ENCODE measurements at places on chromosomes 6 and 20. TPM values are rescaled to one million over a fixed set of nuclear protein-coding genes. Genes with fewer than 3 reads are reported as not detected.

RSPO3 gene
- total RNA-seq: not detected

LST1 gene
- 8.5 TPM for total RNA-seq

OGFR gene
- total RNA-seq: 17.3 TPM

FAM217A gene
- not detected for total RNA-seq

- no peak for DNase-seq
Measured at GRCh38 chr6:100426241-100426640, 38.5 kb downstream of the SIM1 start.

DNA sequence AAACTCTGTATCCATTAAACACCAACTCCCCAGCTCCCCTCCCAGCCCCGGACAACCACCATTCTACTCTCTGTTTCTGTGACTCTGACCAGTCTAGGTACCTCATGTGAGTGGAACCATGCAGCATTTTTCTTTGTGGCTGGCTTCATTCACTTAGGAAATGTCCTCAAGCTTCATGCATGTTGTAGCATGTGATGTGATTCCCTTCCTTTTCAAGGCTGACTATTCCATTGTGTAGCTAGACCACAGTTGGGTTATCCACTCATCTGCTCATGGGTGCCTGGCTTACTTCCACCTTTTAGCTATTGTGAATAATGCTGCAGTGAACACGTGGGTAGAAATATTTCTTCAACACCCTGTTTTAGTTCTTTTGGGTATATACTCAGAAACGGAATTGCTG, 8.8 kb upstream of the BPHL start:
- no peak for DNase-seq

DNA sequence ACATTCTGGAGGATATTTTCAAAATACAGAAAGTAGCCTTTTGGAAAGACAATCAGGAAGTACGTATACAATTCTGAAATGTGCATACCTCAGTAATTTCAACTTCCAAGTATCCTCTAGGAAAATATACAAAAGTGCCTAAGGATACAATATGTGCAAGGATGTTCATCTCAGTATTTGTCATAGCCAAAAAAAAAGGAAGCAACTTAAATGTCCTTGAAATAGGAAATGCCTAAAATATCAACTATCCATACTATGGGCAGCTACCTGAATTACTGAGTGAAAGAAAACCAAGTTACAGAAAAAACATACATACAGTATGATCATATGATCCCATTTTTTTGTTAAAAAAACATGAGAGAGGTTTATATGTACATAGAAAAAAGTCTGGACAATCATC, 1.5 kb downstream of the PPIL1 start:
- DNase-seq: no peak

DNA sequence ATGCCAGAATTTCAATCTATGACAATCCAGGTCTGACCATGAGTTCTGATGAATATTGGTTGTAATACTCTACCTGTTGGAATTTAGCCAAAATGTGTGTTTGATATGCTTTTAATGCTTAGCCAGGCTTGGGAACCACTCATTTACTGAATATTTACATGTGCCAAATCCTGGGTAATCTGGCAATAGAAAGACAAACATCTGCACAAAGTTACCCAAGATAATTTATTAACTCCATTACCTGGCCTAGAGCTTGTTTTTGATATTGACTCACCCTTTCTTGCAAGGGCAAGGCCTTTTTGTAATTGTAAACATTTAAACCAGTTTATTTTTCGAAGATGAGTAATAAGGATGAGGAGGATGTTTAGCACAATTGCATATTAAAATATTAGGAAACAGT, 13.5 kb upstream of the CD2AP start:
- DNase-seq: no peak

GRCh38 chr6:158559895-158560835, at the start of gene TMEM181:
TMEM181 (plus strand) TSS chr6:158560091; CDS start chr6:158560225, 134 bp downstream.
- peak; percentile 74 for DNase-seq

DNA sequence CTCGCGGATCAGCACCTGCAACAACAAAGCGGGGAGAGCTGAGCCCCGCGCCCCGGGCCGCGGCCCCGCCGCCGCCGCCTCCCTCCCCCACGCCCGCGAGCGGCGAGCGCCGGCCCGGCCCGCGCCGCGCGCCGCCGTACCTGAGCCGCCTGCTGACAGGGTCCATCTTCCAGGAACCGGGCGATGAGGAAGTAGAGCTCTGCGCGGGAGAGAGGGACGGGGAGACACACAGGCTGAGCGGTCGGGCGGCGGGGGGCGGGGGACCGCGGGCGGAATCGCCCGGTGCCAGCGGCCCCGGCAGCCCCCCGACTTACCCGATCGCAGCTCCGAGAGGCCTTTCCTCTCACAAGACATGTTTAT, 359 bp downstream of the PHIP start:
- no peak for DNase-seq

DNA sequence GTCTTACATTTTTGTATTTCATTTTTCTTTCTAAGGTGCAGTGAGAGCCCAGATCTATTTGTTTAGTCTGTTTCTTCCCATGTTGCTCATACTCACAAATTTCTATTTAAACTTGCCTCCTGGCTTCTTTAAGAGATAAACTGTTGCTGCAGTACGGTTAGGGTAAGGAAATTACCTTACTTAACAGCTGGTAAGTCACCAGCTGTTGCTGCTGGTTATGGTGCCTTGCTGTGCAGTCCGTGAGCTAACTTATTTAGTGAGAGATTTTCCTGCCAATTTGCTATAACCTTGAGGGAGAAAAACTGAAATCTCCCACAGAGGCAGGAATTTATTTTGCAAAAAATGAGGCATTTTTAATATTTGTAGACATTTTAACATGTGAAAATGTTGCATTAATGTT, 261.0 kb downstream of the UST start:
- DNase-seq: no peak

- DNase-seq: no peak
Measured at GRCh38 chr6:5582762-5583161, 321.4 kb downstream of the FARS2 start.

DNA sequence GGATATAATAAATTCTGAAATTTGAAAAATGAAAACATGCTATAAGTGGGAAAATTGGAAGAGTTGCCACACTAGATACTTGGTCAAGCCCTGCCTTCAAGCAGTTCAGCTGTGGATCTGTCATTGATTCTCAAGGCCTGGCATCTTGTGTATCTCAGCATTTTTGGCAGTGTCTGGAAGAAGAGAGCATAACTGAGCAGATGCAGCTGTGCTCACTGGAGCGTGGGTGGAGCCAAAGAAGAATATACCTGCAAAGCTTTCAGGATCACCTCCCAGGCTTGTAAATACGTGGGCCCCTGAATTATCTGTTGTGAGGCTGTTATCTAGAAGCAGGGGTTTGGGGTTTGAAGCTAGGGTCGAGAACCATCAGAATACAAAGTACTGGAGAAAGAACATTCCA, 31.3 kb upstream of the CHD6 start:
- no peak for DNase-seq

- no peak for DNase-seq
Measured at GRCh38 chr20:64001607-64002011, 20.7 kb downstream of the PRPF6 start.

- DNase-seq: peak; percentile 83
Measured at GRCh38 chr6:3888153-3888957, 39.2 kb downstream of the FAM50B start.

- peak; percentile 87 for DNase-seq
Measured at GRCh38 chr6:26553635-26554446, 15.7 kb downstream of the HMGN4 start.

GRCh38 chr20:58340151-58340550, 30.6 kb downstream of the RAB22A start:
- no peak for DNase-seq

Data from right atrium auricular region (tissue), 2 donors.